Heart left ventricle (tissue), 16 donors: ENCODE measurements at places on chromosomes 1 and 21. TPM values are rescaled to one million over a fixed set of nuclear protein-coding genes. Genes with fewer than 3 reads are reported as not detected.

- no peak for DNase-seq
These were observed at the start of gene SUSD4 for GRCh38 chr1:223363856-223364684. Gene SUSD4, minus strand, starts transcription at chr1:223364176. Its CDS starts 751 bp downstream, at chr1:223363425.

DNA sequence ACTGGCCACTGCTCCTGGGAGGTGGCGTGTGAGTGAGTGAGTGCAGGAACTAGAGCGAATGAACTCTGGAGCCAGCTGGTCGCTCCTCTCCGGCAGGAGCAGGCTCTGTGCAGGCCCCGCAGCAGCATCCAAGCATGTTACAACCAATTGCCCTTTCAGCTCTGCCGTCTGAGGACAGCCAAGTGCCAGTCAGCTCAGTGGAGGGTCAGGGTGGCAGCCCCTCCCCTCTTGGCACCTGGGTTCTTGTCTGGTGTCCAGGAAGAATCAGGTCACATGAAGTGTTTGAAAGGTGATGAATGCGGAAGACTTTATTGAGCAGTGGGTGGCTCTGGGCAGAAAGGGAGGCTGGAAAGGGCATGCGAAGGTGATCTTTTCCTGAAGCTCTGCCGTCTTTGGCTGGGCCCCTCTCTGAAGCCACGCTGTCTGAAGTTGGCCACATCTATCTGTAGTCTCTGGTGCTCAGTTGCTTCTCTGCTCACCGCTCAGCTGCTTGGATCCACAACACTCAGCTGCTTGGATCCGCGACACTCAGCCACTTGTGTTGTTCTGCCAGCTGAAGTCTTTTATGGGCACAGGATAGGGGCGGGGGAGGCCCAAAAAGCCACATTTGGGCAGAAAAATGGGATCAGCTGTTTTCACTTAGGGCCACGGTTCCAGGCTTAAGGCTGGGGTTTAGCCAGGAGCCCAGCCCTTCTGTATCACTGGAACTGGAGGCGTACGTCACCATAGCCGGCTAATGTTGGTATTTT is 139.8 kb downstream of the ADSS2 start:
- DNase-seq, result no peak

The LCE6A gene
- total RNA-seq, result not detected

DNA sequence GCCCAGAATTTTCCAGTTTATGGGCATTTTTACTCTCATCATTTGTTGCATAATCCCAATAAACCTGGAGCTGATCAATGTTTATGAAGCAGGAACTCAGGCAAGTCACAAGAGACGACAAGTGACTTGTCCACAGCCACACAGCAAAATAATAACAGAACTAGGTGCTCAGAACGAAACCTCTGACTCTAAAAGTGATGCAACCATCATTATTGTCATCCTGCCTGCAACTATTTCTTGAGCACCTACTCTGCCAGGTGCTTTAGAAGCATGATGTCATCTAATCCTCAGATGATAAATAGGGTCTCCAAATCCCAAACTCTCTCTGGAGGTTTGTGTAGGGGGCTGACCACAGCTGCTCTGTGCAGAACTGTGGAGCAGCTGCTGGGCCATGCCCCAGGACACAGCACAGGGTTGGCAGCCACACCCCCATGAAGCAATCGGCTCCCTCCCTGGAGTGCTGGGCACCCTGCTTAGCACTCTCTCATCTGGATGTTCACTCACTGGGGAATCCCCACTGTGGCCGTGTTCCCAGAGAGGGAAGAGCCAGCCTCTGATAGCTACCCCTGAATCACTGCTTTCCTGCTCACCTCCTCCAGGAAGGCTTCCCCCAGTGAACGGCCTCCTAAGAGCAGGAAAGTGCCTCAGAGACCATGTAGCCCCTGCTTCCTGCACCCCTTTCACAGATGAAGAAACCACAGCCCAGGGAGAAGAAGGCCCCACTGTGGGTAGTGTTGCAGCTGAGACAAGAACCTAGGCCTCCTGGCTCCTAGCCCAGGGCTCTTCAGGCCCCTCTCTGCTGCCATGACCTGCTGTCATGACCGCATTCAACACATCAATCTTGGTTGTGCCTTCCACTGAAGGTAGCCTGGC is 2.1 kb downstream of the TTC22 start:
- DNase-seq, result no peak

- no peak for DNase-seq
These were observed 52.6 kb upstream of the ANGPTL1 start for GRCh38 chr1:178923512-178923911.
